ENCODE measurements at places on chromosomes 12 and 14. TPM values are rescaled to one million over a fixed set of nuclear protein-coding genes. Genes with fewer than 3 reads are reported as not detected.

KRR1 gene
- 63.3 TPM for total RNA-seq

GZMB gene
- 0.81 TPM for total RNA-seq

OTOGL gene
- total RNA-seq, result 8.5 TPM

RNASE4 gene
- total RNA-seq, result 0.97 TPM

RPGRIP1 gene
- 0.39 TPM for total RNA-seq

DNAL1 gene
- total RNA-seq, result 41.2 TPM

SLC38A2 gene
- total RNA-seq, result 344 TPM

OR4Q2 gene
- not detected for total RNA-seq

DNA sequence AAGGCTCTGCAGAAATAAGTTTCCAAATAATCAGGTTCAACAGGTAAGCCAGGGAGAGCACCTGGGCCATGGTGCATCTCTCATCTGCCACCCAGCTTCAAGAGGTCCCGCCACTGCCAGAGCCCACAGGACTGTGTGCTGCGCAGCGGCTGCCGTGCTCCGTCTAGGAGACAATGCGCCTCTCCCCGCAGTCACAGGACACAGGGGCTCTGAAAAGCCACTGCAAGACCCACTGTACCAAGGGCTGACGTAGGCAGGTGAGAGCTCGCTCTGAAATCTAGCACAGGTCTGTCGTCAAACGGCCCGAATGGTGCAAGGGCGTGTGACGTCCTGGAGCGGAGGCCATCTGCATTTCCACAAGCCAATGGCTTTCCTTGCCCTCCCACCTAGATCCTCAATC, 201.1 kb downstream of the CALM1 start:
- no peak for DNase-seq

- DNase-seq, result no peak
These were observed 17.5 kb downstream of the GRIP1 start for GRCh38 chr12:66661357-66661756.

- DNase-seq, result no peak
These were observed 113.2 kb upstream of the HIF1A start for GRCh38 chr14:61581955-61582615.

GRCh38 chr12:5484426-5484825, 52.5 kb downstream of the NTF3 start:
- DNase-seq, result no peak

GRCh38 chr12:123941000-123941399, 31.6 kb downstream of the CCDC92 start:
- no peak for DNase-seq

- DNase-seq, result no peak
These were observed 2.3 kb upstream of the ESPL1 start for GRCh38 chr12:53265783-53266182.

GRCh38 chr12:108975024-108975593, 45.8 kb downstream of the SVOP start:
- no peak for DNase-seq

GRCh38 chr12:32770141-32770540, 14.4 kb upstream of the YARS2 start:
- no peak for DNase-seq

DNA sequence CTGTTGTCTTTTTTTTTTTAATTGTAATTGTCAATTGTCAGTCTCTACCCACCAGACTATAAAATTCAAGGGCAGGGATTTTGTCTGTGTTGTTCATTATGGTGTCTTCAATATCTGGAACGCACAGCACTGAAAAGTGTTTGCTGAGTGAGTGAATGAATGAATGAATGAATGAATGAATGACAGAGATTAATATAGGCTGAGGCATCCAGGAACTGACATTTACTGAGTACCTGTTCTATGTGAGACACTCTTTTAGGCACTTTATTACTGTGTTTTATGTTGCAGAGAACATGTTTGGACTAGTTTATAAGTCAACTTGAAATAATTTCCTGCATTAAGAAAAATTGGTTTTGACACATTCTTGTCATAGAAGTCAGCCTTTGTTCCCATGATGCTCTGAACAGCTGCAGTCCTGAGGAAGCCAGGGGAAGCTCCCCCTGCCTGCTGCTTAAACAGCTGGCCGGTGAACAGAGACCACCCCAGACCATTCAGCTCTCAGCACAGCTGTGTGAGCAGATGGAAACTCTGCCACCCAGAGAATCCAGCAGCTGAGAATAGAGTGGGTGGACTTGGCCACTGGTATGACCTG, 160.7 kb upstream of the CCND2 start:
- DNase-seq, result no peak

DNA sequence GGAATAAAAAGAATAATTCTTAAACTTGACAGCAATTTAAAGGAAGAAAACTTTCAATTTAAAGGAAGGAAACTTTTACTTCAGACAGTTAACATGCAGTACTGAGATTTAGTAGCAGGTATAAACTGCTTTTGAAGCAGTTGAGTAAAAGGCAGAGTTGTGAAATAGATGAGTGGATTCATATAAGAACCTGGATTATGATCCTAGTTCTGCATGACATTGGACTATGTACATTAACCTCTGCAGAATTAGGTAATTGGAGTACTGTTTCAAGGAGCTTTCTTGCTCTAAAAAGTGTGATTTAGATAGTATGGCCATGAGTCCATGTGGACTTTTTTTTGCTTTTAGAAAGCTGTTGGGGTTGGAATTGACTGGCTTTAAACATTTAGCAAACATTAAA, 29.7 kb downstream of the ATP2A2 start:
- DNase-seq, result no peak

GRCh38 chr12:124928095-124928911, 13.9 kb upstream of the UBC start:
- DNase-seq, result no peak
